ENCODE measurements at places on chromosomes 4 and X.

DNA sequence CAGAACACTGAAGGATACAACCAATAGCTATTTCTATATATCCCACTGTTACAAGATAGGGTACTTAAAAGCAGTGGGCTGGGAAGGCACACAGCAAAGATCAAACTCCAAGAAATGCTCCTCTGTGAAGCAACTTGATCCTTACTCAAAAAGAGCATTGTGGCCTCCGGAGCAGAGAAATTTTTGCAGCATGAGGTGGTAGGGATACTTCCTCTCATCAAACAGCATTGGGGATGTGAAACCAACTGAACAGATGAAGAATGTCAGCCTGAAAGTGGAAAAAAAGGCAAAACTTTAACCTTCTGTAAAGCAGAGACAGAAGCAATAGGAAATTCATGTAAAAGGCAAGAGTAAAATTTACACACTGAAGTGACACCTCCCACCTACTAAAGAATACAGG lies 92.2 kb downstream of the HUWE1 start:
- no peak for DNase-seq

- DNase-seq: no peak
Observed at GRCh38 chr4:112648263-112649054, 11.5 kb downstream of the LARP7 start.

DNA sequence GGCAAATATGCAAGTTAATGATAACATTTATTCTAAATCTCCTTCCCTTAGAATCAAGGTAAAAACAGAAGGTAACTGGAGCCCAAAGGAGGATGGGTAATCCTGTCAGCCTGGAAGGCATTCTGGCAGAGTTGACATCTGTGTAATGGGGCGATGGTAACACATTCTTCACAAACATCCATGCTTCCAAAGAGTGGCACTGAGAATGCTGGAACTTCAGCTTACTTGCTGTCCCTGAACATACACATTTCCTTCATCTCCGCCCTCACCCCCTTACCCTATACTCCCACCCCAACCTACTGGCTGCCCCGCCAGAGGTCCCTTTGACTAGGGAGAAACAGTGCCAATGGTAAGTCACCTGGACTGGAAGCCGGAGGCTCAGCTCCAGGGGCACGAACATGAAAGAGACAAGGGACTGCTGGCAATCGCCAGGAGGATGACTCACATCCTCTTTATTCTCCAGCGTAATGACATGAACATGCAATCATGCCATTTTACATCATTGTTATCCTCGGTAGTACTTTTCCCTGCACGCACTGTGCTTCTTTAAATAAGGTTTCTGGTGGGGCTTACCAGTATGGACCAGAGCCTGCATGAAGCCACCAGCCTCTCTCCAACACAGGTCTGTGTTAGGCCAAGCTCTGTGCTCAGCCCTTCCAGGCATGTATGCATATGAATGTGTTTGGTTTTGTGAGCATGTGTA lies 694.2 kb upstream of the TENM3 start:
- no peak for DNase-seq

DNA sequence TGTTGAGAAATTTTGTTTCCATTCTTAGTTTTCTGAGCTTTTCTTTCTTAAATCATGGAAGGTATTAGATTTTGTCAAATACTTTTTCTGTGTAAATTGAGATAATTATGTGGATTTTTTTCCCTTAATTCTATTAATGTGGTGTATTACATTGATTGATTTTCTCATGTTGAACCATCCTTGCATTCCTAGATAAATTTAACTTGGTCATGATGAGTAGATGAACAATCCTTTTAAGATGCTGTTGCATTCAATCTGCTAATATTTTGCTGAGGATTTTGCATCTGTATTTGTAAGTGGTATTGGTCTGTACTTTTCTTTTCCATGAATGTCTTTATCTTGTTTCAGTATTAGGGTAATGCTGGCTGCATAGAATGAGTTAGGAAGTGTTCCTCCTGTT lies 20.3 kb upstream of the CTBP1 start:
- no peak for DNase-seq

DNA sequence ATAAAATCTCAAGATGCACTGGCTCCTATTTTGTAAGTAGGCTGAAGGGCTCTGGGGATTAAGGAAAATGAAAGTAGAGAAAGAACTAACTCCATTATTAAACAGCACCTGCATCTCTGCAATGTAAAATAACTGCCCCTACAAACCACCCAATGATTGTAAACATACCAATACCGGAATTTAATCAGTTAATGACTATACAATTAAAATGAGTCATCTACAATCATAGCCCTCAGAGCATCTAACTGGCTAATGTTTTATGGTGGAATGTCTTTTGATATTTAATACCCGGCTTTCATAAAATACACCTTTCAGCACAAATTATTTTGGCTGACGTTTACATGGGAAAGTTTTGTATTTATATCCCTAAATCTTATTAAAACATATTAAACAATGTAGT lies 142.3 kb downstream of the PAPSS1 start:
- no peak for DNase-seq

DNA sequence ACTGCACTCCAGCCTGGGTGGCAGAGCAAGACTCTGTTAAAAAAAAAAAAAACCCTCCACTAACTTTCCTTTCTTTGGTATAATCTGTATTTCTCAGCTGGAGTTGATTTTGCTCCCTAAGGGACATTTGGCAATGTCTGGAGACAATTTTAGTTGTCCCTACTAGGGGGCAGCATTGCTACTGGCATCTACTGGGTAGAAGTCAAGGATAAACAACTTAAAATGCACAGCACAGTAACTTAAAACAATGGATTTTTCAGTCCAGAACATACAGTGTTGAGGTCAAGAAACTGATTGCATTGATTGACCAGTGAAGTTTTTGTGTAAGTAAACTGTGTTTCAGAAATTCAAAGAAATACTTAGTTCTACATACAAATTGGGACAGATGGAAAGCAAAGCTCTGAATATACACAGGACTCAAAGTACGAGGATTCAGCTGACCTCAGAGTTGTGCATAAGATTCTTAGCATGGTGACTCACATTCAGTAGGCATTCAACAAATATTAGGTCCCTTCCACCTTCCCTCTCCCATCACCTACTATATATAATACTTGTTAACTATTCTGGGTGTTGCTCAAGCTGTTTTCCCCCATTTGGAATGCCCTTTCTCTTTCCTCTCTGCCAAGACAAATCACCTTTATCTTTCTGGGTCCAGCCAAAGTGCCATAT lies 8.8 kb downstream of the DDX53 start:
- no peak for DNase-seq

- no peak for DNase-seq
Observed at GRCh38 chr4:6641971-6642320, 1.5 kb downstream of the MRFAP1 start.

DNA sequence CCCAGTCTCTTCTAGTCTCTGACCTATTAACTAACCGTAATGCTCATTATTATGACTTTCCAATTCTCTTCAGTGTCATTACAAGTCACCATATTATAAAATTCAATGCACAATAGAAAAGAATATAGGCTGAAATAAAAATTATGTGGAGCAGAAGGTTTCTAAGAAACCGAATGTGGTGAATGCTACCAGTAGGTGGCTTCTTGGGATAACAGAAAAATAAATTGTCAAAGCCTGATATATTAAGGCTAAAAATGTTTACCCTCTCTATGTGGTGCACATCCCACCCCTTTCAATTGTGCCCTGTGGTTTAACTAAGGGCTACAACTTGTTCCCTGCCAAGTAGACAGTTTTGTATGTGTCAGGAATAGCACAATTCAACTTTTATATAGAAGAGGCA lies 624.6 kb upstream of the TECRL start:
- no peak for DNase-seq

GRCh38 chr4:113638562-113638832 lies 123.0 kb downstream of the CAMK2D start:
- no peak for DNase-seq

DNA sequence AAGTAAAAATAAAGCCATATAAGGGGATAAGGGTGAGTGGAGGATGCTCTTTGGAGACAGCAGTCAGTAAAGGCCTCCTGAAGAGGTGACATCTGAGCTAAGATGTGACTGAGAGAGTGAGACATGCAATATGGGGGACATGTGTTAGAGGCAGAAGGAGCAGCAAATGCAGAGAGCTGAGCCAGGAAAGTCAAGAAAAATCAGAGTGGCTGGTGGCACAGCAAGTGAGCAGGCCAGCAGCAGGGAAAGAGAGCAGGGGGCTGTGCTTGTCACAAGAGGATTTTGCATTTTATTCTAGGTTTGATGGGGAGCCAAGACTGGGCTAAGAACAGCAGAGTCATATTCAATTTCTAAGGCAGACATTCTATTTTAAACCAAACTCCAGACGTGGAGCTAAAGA lies 394.5 kb downstream of the KCNIP4 start:
- no peak for DNase-seq

GRCh38 chr4:98448908-98449307 lies 187.7 kb downstream of the RAP1GDS1 start:
- no peak for DNase-seq

- DNase-seq: no peak
Observed at GRCh38 chr4:42122237-42122636, 30.2 kb downstream of the BEND4 start.

DNA sequence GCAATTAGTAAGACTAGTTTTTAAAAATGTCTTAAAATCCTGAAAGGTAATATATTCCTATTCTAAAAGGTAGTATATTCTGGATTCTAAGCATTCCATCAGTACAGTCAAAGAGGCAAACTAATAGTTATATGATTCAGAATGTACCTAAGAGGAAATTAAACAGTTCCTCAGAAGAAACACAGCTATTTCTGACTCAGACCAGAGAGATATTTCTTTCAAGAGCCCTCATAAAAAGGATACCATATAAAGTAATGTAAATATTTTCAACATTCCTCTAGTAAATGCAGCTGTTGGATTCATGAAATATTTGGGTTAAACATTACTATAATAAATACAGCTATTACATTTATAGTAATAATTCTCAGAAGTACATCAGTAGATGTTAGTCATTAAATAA lies 358.3 kb downstream of the MAGEB5 start:
- DNase-seq: no peak

DNA sequence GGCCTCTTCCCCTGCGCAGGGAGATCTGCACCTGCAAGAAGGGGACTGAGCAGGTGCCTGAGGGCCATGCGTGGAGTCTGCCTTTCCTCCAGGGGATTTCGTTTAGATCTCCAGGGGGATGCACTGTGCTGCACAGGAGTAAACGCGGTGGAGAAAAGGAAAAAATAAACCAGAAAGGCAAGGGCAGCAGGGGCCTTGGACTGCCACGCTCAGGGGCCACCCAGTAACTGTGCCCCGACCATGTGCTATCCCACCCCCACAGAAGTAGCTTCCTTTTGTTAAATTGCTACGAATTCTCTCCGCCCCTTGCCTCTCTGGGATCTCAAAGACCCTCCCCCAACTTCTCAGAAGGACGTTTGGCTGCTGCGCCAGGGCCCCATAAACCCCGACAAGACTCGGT lies 17.2 kb upstream of the HMX1 start:
- DNase-seq: no peak

GRCh38 chr4:116755051-116755450 lies 330.3 kb downstream of the TRAM1L1 start:
- DNase-seq: no peak

DNA sequence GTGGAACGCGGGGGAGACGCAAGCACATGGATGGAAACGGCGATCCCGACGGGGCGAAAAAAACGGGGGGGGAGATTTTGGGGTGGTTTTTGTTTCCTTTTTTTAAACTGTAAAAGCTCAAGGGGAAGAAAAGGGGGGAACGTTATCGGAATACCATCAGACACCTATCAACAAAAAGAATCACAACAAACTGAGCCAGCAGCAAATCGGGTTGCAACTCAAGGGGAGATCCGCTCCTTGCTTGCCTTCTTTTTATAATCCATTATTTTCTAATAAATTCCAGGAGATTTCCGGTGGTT lies 616 bp downstream of the MAML3 start:
- DNase-seq: no peak

- DNase-seq: no peak
Observed at GRCh38 chr4:15451181-15451865, 18.4 kb upstream of the CC2D2A start.

GRCh38 chr4:186723292-186724057 lies at the start of gene FAT1:
Gene FAT1 (minus strand): TSS chr4:186723856. CDS start chr4:186709827, 14,029 bp downstream.
- DNase-seq: peak; percentile 90

DNA sequence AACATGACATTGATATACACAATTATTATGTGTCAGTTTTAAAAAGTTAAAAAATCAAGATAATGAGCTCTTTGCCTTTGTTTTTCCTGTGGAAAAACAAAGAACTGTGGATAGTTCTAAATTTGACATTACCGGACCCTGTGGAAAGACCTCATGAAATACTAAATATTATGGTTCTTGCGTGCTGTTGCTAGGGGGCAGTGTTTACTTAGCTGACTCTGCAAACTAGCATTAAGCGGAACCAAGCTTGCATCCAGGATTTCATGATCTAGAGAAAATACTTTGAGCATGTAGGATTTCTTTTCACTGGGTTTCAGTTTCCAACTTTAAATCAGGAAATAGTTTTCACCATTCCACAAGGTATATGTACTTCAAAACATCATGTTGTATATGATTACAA lies 33.6 kb downstream of the CLCN4 start:
- no peak for DNase-seq

- DNase-seq: no peak
Observed at GRCh38 chr4:150005537-150005936, 72.7 kb upstream of the DCLK2 start.

GRCh38 chr4:15690020-15690809 lies 8.6 kb downstream of the FAM200B start:
- DNase-seq: no peak

DNA sequence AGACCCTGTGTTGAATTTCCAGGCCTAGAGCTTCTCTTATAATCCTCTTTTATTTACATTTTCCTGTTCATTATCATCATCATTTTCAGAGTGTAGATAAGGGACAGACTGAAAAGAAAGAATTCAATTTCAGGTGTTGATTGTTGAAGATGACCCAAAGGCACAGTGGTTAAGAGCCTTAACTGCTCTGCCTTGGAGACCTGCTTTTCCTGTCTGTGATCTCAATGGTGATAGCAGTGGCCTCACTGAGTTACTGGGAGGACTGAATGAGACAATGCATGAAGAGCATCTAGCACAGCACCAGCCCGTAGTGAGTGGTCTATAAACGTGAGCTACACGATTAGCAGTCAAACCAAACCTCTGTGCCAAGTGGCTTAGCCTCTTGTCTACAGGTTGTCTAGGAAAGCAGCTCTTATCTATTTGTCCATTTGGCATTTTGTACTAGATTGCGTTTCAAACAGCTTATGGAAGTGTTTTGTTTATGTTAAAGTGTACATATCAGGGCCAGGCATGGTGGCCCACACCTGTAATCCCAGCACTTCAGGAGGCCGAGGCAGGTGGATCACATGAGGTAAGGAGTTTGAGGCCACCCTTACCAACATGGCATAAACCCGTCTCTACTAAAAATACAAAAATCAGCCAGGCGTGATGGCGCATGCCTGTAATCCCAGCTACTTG lies 41.5 kb downstream of the SETD7 start:
- no peak for DNase-seq

DNA sequence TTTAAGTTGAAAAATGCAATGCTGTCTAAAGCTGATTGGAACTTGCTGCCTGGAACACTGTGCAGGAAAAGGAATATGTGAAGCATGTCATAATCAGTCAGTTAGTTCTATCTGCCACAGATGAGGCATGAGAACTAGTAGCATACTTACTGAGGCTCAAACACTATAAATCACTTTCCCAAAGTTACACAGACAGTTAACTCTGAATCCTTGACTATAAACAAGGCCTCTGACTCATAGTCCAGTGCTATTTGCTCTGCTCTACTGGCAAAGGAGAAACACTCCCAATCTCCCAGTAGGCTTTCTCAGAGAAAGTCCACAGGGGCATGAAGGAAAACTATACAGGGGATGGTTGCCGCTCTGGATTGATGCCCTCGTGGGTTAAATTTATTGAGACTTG lies 2078.4 kb upstream of the TENM3 start:
- DNase-seq: no peak

- no peak for DNase-seq
Observed at GRCh38 chrX:84064814-84065213, 123.2 kb downstream of the RPS6KA6 start.

All from lower leg skin (tissue), 4 donors.